Cerebellar nuclear complex (tissue), 1 donor: ENCODE measurements at places on chromosomes 1 and 21.

- no peak for DNase-seq
Measured at GRCh38 chr1:230286166-230286889, 139.8 kb downstream of the PGBD5 start.

GRCh38 chr1:156379420-156380165 lies 10.6 kb downstream of the RHBG start:
- no peak for DNase-seq

GRCh38 chr1:110056285-110056683 lies 14.2 kb downstream of the ALX3 start:
- no peak for DNase-seq

GRCh38 chr1:235945775-235946570 lies 79.3 kb upstream of the LYST start:
- DNase-seq = no peak

DNA sequence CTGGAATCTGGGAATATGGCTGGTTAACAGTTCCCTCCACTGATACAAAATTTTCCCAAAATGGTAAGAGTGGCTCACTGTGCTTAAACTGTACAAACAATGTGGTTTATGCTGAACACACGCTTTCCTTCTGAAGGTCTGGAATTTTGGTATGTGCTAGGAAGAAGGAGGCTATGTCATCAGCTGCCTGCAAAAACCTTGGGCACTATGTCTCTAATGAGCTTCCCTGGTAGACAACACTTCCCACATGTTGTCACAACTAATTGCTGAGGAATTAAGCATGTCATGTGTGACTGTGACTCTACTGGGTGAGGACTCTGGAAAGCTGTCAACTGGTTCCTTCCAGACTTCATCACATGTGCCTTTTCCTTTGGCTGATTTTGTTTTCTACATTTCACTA lies 29.2 kb downstream of the IPP start:
- no peak for DNase-seq

DNA sequence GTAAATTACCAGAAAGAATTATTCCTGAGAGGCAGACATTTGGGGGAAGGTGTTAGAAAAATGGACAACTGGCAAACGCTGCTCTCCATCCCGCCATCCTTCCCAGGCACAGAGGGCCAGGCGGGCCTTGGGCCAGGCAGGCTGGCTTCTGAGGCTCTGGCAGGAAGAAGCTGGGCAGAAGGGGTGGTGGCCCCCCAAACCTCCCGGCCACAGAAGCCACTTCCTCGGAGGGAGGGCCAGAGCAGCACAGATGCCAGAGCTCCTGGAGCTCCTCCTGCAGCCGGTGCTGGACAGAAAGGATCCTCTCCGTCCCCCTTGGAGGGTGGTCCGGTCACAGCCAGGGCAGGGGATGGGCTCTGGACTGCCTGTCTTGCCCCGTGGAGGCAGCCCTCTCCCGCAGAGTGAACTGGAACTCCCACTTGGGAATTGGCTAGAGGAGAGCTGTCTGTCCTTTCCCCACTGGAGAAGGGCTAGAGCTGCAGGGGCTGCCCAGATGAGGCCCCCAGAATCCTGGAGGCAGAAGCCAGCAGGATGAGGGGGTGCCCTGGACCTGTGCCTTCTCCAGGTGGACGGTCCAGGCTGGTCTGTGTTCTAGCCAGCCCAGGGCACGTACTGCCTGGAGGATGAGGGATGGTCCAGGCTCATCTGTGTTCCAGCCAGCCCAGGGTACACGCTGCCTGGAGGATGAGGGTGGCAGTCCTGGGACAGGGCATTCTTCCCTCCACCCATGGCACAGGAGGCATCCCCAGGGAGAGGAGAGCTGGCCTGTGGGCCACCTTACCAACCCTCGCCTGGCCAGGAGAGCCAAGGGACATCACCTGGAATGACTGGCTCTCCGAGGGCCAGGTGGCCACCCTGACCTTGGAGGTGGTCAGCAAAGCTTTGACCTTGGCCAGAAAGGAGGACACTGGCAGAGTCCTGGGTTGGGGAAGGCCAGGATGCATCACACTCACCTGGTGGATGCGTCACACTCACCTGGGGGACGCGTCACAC lies 47.4 kb upstream of the ACTRT2 start:
- DNase-seq = no peak
